ENCODE measurements at places on chromosomes 2 and 18.
A peak's percentile ranks its signal among the peaks of the same experiment; 100 is the strongest.

DNA sequence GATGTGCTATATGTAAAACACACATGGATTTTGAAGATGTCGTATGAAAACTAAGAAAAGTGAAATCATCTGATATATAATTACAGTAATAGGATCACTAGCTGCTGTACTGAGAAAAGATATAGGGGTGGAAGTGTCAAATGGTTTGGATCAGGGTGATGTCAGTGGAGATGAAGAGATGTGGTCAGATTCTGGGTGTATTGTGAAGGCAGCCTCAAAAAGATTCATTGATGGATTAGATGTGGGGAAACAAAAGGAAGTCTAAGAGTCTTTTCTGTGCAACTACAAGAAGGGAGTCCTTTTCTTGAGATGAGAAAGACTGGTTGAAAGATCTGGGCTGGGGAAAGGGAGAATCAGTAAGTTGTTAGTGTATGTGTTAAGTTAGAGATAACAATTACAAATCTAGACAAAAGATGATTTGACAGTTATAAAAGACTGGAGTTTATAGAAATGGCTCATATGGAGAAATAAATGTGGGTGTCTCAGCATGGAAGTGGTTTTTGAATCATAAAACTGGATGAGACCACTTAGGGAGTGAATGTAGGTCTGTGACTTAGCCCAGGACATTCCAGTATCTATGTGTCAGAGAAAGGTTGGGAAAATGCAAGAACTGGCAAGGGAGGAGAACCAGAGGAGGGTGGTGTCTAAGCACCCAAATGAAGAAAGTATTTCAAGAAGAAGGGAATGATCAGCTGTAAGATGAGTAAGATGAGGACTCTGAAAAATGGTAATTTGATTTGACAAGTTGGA is 347.4 kb downstream of the PARD3B start:
- DNase-seq: no peak

- DNase-seq: no peak
Observed at GRCh38 chr18:66641056-66641455, 37.2 kb upstream of the CDH19 start.

GRCh38 chr2:56211048-56211447 is 27.3 kb downstream of the CCDC85A start:
- no peak for DNase-seq

- no peak for DNase-seq
Observed at GRCh38 chr2:177797808-177798207, 274.8 kb downstream of the PDE11A start.

- no peak for DNase-seq
Observed at GRCh38 chr2:121774235-121774634, 18.8 kb downstream of the TSN start.

DNA sequence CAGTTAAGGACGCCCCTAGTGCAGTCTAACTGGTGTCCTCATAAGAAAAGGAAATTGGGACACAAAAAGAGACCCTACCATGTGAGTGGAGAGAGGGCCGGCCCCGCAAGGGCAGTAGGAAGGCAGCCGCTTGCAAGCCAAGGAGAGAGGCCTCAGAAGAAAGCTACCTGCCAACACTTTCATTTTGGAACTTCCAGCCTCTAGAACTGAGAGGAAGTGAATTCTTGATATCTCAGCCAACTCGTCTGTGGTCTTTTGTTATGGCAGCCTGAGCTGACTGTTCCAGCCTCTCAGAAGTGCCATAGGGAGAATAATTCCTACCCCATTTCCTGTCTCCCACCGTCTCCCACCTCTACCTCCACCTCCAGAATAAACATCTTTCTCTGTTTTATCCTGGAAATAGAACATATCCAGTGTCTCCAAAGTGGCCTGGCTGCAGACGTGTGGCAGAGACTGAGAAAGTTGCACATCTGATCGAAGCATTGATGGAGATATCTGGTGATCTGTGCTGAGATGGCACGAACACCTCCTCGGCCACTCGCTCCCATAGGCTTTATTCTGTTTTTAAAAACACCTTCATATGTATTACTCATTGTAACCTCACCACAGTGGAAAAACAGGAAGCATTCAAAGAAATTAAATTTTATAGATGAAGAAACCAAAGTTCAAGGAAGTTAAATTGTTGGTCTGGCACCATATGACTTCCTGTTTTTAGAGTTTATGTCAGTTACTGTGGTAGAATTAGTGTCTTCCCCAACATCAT is 39.5 kb upstream of the MARCO start:
- DNase-seq: no peak

DNA sequence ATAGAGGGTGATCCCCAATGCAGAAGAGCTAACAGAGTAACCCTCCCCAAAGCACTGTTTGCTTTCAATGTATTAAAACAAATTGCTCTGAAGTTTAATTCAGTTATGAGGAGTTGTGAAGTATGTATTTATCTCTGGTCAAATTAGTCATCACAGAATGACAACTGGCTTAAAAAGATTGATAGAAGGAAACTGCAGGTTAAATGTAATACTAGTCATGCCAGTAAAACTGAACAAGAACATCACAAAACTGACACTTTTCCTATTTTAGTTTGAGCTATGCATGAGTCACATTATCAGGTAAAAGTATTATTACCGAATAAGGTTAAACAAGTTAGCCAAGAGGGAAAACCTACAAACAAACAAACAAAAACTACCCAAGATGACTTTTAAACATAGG is 99.0 kb upstream of the ACVR1C start:
- no peak for DNase-seq

GRCh38 chr18:67728364-67728763 is 211.8 kb upstream of the DSEL start:
- no peak for DNase-seq

DNA sequence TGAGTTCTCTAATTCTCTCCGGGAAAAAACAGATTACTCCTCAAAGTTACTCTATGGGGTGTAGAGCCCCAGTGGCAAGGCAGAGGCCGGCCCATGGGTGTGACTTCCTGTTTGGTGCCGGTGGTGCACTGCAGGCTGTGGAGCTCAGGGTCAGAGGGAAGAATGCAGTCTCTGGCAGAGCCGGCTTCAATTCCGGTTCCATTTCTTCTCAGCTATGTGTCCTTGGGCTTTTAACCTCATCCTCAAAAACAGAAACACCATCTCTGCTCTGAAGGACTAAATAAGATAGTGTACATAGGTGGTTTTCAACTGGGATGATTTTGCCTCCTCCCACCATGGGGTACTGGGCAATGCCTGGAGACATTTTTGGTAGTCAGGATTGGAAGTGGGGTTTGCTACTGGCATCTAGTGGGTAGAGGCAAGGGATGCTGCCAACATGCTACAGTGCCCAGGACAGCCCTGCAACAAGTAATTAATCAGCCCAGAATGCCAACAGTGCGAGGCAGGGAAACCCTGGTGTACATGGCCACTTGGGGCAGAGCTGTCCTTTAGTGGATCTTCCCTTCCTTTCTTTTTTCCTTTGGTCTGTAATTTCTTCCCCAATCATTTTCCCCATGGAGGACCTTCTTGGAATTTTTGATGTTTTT is 81.2 kb downstream of the INSIG2 start:
- DNase-seq: peak; percentile 30

- DNase-seq: no peak
Observed at GRCh38 chr18:6777509-6777908, 48.0 kb downstream of the ARHGAP28 start.

GRCh38 chr2:187748958-187749357 is 194.7 kb upstream of the TFPI start:
- no peak for DNase-seq

- DNase-seq: no peak
Observed at GRCh38 chr2:119788752-119789151, 29.0 kb downstream of the PTPN4 start.

DNA sequence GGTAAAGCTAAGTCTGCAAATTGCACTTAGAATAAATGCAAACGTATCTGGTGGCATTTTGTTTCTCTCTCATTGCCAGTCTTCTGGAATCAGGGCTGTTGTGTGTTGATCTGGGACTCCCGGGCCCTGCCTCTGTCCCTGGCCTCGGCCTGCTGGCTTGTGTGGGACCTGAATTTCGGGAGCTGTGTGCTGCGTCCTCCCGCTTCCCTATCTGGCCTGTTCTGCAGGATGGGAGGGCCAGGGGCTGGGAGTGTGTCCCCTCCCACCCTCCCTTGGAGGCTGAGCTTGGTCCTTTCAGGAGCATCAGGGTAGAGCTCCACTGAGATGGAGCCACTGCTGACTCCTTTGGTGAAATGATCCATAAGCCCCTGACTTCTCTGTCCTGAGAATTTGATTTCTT is 118.5 kb downstream of the ACKR3 start:
- no peak for DNase-seq

DNA sequence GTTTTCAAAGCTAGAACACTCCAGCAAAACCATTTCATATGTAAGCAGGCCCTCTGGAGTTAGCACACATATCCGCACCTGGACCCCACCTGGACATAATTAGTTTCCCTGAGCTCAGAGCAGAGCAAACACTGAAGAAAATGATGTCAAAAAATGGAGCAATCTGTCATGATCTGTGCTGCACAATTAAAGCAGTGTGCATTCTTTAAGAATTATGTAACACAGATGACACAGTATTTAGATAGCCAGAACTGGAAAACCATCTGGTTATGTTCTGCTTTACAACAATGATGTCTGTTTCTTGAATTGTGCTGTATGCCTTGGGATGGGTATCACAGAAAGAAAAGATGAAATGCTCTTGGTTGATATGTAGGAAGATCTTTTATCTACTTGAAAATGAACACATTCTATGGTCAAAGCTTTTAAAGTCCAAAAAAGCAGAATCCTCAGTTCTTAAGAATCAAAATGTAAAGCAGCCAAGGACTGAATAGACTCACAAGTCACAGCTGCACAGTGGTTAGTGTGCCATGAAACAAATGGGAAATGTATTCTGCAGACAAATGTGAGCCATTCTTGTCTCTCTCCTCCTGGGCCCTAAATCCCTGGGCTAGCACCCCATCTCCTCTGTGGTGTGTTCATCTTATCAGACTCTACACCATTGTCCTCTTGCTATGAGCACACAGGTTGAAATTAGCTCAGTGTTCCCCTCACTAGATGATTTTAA is 36.8 kb downstream of the HRH4 start:
- DNase-seq: no peak

DNA sequence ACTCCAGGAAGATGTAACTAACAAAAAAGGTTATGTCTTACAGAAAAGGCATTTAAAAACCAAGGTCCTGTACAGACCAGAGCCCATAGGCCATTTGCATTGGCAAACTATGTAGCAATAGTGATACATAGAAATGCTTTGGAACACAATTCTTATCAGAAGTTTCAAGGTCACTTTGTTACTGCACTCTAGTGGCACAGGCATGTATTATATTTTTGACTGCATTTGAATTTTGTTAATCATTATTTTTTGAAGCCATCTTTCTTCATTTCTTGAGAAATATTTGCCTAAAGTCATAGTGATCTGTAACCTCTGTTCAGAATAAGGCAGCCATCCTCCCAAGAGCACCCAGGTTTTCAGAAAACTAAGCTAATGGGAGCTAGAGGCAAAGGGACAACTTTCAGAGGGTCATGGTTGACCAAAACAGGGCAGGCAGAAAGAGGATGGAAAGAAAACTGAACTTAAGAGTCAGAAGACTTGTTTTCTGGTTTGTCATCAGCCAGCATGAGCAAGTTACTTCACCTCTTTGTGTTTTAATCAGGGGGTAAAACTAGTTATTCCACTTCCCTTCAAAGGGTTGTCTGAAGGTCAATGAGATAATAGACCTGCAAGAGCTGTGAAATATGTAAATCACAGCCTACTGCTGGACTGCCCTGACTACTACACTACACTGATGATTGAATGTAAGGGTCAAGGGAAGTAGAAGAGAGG is 41.5 kb downstream of the SLC38A11 start:
- peak; percentile 65 for DNase-seq

DNA sequence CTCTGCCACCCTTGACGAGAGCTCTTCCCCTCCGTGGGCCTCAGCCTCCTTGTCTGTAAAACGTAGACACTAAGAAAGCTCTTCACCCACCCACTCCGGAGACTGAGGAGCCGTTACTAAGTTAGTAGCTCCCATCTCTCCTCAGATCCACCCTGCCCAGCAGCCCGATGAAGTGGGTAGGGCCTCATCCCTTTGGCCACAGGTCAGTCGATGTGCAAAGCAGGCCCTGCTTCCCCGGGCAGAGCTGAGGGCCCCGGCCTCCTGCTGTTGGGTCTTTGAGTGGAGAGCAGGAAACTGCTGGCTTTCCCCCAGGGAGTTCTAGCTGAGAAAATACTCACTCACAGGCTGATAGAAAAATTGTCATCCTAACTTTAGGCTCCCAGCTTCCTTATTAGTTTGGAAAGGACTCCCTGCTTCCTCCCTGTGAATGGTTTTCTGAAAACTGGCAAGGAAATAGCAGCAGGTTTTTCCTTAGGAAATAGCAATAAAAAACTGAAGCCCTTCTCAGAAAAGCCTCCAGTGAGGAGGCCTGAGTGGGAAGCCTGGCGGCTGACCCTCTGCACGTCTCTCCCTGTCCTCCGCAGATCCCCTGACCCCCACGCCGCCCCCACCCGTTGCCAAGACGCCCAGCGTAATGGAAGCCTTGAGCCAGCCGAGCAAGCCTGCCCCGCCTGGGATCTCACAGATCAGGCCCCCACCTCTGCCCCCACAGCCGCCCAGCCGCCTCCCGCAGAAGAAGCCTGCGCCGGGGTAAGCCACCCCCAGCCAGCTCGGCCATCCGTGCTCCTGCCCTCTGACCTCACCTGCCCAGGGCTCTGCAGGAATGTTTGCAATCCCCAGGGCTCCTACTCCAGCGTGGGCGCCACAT is 30.2 kb downstream of the ITGB1BP1 start:
- DNase-seq: no peak

- DNase-seq: no peak
Observed at GRCh38 chr2:214203744-214204289, 207.0 kb upstream of the VWC2L start.

DNA sequence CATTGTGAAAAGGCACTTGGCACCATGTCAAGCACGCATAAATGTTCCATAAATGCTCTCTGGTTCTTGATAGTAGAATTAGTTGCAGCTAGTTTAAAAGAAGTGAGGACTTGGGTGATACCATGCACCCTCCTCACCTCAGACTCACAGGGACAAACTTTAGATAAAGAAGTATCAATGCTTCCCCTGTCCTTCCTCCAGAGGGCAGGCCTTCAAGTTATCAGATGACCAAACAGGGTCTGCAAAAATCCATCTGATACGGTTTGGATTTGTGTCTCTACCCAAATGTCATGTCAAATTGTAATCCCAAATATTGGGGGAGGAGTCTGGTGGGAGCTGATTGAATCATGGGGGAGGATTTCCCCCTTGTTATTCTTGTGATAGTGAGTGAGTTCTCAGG is 54.1 kb downstream of the C1QL2 start:
- DNase-seq: no peak

GRCh38 chr18:28193177-28193778 is 16.3 kb upstream of the CDH2 start:
- no peak for DNase-seq

GRCh38 chr2:30453498-30453897 is 6.5 kb downstream of the LCLAT1 start:
- DNase-seq: no peak
